Non-pigmented ciliary epithelial cell (primary cell): ENCODE measurements at places on chromosomes 2 and 18.

- DNase-seq, result no peak
Measured at GRCh38 chr18:25661831-25662230, 309.9 kb upstream of the ZNF521 start.

GRCh38 chr2:231161877-231162329 lies 36.5 kb upstream of the ARMC9 start:
- peak; percentile 98 for DNase-seq

DNA sequence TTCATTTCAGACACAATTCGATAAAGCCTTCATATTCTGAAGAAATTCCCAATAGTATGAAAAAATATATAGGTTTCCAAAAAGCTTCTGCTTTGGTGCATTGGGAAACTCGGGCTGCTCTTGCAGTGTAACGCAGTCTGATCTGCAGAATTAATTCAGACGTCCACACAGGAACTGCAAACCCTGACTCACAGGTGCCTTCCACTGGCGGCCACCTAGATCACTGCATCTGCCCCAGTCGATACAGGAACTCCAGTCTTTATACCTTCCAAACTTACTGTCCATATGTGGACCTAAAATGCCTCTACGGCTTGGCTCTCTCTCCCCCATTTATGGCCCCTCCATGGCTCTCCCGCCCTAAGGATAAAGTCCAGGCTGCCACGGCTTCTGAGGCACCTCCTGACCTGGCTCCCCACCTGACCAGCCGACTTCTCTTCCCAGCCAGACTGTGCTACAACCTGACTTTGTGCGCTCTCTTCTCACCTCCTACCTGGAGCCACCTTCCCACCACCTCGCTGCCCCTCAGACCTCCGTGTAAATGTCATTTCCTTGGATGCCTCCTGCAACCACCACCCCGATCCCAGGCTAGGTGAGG lies 39.7 kb downstream of the L3MBTL4 start:
- DNase-seq, result no peak

- DNase-seq, result no peak
Measured at GRCh38 chr2:124092651-124093050, 67.6 kb downstream of the CNTNAP5 start.

DNA sequence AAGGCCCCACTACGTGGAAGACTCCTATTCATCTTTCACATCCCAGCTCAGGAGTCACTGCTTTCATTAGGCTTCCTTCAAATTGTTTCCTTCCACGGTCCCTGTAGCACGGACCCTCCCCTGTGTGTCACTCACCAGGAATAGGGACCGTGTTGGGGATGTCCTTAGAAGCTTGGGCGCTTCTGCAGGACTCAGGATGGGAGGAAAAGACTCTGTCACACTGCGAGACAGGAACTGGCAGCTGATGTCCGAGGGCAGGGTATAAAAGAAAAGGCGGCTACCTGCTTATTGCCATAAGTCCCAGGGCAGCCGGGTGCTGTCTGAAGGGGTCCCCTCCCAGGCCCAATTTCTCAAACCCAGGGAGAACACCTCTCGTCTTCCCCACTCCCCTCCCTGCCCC lies 79.1 kb downstream of the BCL2L11 start:
- no peak for DNase-seq

DNA sequence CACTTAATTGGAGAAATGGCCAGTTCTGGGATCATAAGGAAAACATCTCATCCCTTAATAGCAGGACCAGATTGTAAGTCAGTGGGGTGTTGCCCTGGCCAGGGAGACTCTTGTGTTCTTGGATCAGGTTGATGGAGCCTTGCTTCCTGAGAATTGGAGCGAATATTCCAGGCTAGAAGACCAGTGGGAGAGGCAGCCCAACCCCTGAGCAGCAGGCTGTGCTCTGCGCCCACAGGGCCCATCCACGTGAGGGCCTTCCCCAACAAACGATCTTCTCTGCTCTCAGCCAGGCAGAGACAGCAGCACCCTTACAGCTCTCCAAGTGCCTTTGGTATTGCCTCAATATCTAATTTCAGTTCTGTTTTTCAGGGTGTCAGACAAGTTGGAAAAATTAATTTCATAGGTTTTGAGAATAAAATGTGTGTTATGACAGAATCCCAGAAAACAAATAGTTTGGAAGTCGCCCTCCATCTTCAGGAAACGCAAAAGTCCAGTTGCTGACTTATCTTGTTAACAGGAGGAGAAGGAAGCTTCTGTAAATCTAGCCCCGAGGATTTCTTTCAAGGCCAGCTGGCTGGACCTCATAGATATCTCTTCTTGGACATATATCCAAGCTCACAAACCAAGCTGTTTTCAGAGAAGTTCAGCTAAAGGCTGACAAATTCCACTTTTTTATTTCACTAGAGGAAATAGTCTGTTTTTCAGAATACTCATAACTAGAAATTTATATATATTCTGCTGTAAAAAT lies 105.5 kb downstream of the COPS8 start:
- DNase-seq, result no peak

GRCh38 chr2:108805032-108805431 lies 18.5 kb downstream of the CCDC138 start:
- no peak for DNase-seq

DNA sequence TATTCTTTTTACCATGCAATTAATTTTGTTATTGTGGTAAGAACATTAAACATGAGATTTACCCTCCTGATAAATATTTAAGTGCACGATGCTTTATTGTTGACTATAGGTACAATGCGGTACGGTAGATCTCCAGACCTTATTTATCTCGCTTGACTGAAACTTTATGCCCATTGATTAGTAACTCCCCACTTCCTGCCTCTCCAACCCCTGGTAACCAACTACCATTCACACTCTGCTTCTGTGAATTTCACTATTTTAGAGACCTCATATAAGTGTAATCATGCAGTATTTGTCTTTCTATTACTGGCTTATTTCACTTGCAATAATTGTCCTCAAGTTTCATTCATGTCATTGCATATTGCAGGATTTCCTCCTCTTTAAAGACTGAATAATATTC lies 195.7 kb upstream of the ID2 start:
- DNase-seq, result no peak

DNA sequence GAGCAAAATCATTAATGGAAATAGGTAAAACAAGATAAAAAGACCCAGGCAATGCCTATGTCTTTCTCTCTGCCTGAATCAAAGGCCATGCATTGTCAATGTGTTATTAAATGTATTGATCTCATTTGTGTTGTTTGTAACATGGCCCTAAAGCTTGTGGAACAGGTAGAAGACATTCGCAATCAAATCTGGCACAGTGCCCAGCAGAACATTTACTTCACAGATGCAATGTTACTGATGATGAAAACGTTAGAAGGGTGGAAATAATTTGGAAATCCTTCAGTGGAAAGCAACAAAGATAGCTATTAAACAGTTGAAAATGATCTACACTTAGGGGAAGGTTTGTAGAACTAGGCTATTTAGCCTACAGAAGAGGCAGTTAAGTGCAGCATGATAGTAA lies 368.2 kb downstream of the EPHA4 start:
- DNase-seq, result no peak
